Articular chondrocyte of knee joint (primary cell): ENCODE measurements at places on chromosomes 2 and 18. TPM values are rescaled to one million over a fixed set of nuclear protein-coding genes. Genes with fewer than 3 reads are reported as not detected.

Gene MDH1B
- 2.3 and 2.7 TPM in 2 replicates for total RNA-seq

Gene CYBRD1
- 449 and 568 TPM in 2 replicates for total RNA-seq

Gene HOXD13
- total RNA-seq, result 0.11 and 0.13 TPM in 2 replicates

Gene NEUROD1
- not detected in 2 replicates for total RNA-seq

Gene ATP8B1
- 40.2 and 46.7 TPM in 2 replicates for total RNA-seq

Gene CHRND
- not detected in 2 replicates for total RNA-seq

Gene ADD2
- under 0.01 TPM in 2 replicates for total RNA-seq

Gene RTP5
- not detected in 2 replicates for total RNA-seq

Gene METTL5
- total RNA-seq, result 64.0 and 69.6 TPM in 2 replicates

Gene ZNF385B
- total RNA-seq, result 13.5 and 19.7 TPM in 2 replicates

Gene CNTNAP5
- not detected in 2 replicates for total RNA-seq

Gene COX7A2L
- total RNA-seq, result 162 and 174 TPM in 2 replicates

Gene TSPYL6
- under 0.01 TPM in 1 of 2 replicates, not detected in the other for total RNA-seq

Gene ADRA2B
- under 0.01 TPM in 1 of 2 replicates, not detected in the other for total RNA-seq
